Stimulated activated CD8-positive, alpha-beta memory T cell treated with anti-CD3 and anti-CD28 coated beads, Interleukin-7, amount 100 ng/mL, for 1 hour (primary cell): ENCODE measurements at places on chromosomes 5 and 9.

GRCh38 chr9:77999231-77999631 is 32.4 kb downstream of the GNAQ start:
- no peak for DNase-seq

DNA sequence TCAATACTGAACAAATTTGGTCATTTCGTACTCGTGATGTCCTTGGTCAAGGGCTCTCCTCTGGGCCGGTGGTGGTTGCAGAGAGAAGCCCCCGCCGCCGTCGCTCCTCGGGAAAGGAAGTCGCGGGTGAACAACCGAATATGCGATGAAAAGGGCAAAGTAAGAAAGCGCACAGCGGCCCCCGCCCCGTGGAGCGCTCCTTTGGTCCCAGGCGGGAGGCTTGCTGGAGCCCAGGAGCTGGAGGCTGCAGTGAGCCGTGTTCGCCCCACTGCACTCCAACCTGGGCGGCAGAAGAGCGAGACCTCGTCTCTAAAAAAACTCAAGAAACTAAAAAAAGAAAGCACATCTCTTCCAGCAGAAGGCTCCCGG is 108.4 kb upstream of the LARP1 start:
- DNase-seq = no peak

GRCh38 chr5:69007726-69008368 is 86.0 kb upstream of the SLC30A5 start:
- DNase-seq = peak; percentile 40

DNA sequence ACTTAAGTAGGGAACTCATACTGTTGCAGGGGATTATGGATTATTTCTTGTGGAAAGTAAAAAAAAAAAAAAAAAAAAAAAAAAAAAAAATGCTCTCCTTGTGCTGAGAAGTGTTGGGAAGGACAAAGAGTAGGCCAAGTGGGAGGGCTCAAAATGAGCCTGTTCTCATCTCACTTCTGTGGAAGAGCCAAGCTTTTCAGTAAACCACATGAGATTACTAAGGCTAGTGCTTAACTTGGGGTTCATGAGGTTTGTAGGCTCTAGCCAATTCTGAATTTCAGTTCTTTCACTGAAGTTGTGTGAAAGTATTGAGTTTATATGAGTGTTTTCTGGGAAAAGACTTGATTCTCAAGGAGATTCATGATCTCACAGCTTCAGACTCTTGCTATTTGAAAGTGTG is 23.0 kb upstream of the CEP78 start:
- no peak for DNase-seq

DNA sequence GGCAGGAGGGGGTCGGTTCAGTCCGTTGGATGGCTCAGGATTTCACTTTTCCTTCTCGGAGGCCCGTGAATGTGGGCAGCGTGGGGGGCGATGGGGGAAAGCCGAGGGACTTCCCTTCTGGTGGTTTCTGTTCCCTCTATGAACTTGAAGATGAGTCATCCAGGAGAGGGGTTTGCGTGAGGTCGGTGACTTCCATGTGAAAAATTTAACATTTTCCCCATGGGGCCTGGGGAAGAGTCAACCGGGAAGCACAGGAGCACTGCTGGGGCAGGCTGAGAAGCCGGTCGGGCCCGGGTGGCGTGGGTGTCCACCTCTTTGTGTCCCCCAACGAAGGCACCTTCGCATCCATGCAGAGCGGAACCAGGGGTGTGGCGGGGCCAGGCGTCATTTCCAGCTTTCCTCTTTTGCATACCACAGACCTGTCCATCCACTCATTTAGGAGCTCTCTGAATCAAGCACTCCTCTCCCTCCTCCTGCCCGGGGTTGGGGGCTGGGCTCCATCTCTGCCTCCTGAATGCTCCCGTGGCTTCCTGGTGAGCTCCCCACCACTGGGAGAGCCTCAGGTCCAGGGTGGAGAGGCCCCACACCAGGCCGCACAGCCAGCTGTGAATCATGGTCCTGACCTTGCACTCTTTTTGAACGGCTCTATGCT is 68.4 kb downstream of the ANKRD33B start:
- no peak for DNase-seq

- DNase-seq = no peak
Observed at GRCh38 chr9:1047591-1048230, 2.4 kb upstream of the DMRT2 start.

GRCh38 chr9:115635680-115636383 is 517.8 kb upstream of the PAPPA start:
- DNase-seq = no peak

DNA sequence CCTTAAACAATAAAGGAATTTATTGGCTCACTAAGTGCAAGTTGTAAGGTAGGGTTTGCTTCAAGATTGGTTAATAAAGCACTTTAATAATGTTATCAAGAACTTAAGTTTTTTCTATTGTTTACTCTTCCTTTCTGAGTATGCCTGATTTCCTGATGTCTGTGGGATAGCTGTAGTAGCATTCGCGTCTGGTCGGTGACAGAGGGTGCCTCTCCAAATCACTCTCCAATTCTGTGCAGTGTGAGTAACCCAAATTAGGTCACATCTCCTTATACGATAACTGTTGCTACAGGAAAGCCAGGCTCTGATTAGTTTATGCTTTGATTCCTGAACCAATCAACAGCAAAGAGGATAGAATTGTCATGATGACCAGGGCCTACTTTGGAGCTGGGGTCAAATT is 90.7 kb downstream of the CCDC192 start:
- DNase-seq = no peak

DNA sequence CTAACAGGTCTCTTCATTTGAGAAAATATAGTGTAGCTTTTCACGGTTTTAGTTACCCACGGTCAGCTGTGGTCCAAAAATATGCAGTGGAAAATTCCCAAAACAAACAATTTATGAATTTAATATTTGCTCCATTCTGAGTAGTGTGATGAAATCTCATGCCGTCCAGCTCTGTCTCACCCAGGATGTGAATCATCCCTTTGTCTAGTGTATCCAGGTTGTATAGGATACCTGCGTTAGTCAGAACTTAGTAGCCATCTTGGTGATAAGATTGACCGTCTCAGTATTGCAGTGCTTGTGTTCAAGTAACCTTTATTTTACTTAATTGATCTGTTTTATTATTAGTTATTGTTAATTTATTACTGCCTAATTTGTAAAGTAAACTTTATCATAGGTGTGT is 41.1 kb downstream of the NDUFS4 start:
- DNase-seq = no peak

DNA sequence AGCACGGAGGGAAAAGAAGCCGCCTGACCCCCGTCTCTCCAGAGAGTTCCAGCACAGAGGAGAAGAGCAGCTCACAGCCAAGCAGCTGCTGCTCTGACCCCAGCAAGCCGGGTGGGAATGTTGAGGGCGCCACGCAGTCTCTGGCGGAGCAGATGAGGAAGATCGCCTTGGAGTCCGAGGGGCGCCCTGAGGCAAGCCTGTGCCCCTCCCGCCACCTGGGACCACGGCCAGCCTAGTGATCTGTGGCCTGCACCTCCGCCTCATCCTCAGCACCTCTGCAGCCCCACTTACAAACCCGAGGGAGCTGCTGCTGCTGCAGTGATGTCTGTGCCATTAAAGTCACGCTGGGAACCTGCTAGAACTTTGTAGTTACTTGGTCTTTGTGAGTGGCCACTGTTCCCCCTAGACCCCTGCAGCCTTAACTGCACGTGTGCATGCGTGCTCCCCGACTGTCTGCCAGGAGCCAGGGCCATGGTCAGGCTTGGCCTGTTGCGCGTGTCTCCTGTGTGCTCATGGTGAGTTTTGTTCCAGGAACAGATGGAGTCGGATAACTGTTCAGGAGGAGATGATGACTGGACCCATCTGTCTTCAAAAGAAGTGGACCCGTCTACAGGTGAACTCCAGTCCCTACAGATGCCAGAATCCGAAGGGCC is 12.5 kb downstream of the SQSTM1 start:
- DNase-seq = no peak

DNA sequence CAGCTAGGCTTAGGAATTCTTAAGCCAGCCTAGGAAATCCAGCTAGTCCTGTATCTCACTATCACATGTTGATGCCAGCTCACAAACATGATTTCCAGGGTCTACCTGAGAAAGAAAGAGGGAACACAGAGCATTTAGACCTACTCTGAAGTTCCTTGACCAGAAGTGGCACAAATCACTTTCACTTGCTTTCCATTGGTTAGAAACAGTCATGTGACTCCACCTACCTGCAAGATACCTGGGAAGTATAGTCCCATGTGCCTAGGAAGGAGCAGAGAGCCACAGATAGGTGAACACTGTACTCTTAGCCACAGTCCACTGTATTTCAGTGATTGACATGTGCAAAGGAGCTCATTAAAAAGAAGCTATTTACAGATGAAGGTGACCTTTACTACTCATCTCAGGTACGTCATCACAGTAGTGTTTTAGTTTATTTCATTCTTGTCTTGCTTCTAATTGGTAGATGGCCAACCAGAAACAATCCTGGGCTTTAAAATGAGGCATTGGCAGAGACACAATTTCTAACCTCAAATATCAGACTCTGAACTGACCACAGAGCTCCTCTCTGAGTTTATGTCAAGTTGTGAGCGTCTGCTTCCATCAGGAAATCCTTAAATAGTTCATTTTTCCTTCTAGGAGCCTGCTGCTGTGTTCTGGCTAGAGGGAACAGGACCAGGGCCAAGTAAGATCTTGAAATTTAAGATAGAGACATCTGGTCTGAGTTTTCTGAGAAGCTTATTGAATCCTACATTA is 340.7 kb downstream of the TLE4 start:
- DNase-seq = no peak

DNA sequence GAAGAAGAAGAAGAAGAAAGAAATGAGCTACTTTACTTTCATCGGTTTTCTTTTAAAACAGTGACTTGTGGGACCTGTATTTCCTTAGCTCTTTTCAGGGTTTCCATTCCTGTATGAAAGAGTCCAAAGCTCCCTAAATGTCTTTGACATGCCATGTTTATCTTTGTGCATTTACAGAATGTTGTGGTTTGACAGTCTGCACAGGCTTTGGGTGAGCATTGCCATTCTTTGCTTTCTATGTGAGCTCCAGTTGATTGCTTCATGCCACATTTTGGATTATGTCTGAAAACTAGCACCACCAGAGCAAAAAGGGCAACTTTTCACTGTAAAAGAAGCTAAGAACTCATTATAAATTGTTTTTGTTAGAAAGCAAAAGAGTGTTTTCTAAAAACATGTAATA is 733.4 kb downstream of the TLE4 start:
- DNase-seq = no peak

GRCh38 chr5:2732850-2733249 is 18.6 kb downstream of the IRX2 start:
- no peak for DNase-seq

GRCh38 chr9:137453643-137454081 is 5.5 kb downstream of the NSMF start:
- no peak for DNase-seq

- no peak for DNase-seq
Observed at GRCh38 chr5:77640589-77641396, 2.3 kb upstream of the OTP start.

DNA sequence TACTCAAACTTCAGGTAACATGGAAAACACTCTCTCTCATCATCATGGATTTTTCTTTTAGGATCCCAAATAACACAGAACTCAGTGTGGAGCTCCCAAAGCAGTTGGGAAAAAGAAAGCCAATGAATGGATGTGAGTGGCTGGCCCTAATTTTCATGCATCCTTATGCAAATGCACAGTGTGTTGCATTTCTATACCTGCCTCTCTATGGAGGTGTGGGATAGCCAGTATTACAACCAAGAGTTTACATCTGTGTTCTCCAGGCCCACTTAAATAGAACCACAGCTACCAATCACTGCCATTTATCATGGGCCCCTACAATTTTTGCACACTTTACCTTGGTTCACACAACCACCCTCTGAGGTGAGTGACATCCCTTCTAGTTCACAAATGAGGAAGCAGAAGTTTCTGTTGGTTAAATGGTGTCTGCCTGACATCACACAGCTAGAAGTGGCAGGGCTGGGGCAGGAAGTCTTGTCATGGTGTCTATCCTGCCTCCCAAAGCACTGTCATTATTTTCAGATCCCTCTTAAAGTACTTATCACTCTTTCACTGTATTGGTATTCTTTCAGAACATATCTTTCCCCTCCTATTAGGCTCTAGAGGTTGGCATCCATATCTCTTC is 17.3 kb downstream of the MAMDC2 start:
- no peak for DNase-seq

GRCh38 chr9:35766997-35767396 is 12.9 kb upstream of the MSMP start:
- DNase-seq = no peak

- no peak for DNase-seq
Observed at GRCh38 chr5:164048359-164048926, 543.0 kb downstream of the MAT2B start.

DNA sequence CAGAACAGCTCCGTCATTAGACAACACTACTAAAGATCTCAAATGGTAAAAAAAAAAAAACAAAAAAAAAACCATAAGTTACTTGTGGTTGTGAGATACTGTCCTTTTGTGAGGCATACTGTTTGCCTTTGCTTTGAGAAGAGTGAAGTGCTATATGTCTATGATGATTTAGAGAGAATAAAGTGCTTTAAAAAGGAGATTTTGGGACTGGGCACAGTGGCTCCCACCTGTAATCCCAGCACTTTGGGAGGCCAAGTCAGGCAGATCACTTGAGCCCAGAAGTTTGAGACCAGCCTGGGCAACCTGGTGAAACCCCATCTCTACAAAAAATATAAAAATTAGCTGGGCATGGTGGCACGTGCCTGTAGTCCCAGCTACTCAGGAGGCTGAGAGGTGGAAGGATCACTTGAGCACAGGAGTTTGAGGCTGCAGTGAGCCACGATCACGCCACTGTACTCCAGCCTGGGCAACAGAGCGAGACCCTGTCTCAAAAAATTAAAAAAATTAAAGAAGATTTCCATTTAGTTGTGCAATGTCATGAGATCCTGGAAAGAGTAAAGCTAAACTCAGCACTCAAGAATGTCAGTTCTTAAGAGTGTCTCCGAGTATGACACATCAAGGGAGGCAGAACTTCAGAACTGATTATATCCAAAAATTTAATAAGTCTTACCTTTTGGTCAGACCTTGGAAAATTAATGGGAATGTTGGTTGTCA is 87.3 kb downstream of the PRDM6 start:
- DNase-seq = no peak

DNA sequence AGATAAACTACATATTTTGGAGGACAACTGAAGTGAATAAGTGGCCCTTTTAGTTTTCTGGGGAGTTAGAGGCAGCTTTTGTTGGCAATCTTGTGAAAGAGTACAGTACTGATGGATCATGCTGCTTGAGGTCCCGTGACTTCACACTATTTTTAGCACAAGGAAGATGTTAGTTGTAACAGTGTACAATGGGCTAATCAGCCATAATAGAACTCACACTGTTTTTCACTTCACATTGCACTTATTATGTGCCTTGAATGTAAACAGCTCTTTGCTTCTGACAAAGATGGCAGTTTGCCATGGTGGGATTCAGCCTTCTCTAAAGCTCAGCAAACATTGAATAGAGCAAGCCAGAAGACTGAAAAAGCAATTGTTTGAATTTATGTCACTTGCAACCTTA is 176.7 kb upstream of the ZNF608 start:
- no peak for DNase-seq

DNA sequence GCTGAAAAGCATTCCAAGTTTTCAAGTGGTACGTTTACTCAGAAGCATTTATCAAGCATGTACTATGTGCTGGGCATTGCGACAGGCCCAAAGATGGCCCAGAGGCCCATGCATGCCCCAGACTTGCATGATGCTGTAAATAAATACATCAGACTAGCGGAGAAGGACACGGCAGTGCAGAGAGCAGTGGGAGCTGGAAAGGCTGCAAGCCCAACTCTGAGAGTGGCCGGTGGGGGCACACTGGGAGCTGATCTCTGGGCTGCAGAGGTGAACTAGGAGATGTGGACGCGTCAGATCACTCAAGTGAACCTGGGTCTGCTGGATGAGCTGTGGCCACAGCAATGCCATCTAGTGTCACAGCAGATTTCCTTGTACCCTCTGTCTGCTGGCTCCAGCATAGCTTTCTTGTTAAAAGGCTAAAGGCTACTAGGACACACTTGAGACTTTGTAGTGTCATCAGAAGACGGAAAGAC is 246.9 kb downstream of the FANCC start:
- DNase-seq = no peak
